Naive B cell (primary cell): ENCODE measurements at places on chromosomes 2 and 18.

- DNase-seq: no peak
These were observed 26.9 kb upstream of the GLS start for GRCh38 chr2:190853531-190854383.

GRCh38 chr18:48136827-48137373 lies 206.4 kb upstream of the SMAD2 start:
- DNase-seq: no peak

DNA sequence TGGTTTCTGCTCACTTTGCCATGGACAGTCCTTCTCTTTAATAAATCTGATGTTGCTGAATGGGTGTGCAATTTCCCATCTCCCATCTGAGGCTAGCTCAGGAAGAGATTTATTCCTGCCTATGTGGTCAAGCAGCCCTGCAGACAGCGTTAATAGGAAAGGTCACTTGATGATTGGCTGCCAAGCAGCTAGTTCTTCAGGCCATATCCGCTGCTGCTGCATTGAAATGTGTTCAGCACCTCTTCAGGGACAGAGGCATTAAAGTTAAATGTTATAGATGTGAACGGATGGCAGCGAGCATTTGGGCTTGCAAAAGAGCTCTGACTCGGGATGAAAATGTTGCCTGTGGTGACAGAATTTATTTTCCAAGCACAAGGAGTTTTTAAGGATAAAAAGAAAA lies 474.2 kb downstream of the PIK3C3 start:
- DNase-seq: no peak

DNA sequence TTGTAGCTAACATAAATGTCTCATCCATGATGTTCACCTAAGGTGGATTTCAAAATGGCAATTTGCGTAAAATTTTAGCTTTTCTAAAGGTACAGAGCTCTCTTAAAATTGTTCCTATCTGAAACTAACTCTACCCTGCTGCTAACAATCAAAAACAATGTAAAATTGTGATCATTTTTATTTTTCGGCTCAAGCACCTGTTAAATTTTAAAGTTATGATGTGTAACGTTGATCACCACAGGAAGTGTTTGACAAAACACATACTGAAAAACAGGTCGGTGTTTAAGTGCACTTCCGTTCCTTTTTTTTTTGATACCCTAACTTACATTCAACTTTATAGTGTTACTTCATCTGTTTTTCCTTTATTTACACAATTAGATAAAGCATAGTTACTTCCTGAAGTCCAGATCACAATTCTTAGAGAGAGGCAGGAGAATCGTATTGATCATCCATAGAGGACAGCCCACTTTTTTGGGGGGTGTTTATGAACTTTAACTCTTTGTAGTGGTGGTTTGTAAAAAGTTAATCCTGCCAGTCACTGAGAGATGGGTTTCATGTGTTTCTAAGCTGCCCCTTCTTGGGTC lies 6.0 kb upstream of the NCK2 start:
- no peak for DNase-seq

GRCh38 chr2:8488001-8488738 lies 193.7 kb upstream of the ID2 start:
- peak; percentile 60 for DNase-seq

DNA sequence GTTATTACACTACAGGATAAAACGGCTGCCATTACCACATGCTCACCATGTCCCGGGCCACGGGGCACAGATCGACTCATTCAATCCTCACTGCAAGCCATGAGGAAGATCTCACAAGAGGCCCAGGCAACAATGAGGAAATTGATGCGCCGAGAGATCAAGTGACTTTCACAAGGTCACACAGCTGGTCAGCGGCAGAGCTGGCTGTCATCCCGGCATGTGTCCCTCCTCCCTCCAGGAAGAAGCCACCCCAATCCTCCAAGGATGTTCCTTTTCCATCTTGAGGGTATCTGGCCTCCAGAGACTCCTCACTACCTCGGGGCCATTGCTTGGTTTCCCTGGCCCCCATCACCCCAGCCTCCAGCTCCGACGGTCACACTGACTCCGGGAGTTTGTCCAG lies 65.3 kb upstream of the GLI2 start:
- no peak for DNase-seq

DNA sequence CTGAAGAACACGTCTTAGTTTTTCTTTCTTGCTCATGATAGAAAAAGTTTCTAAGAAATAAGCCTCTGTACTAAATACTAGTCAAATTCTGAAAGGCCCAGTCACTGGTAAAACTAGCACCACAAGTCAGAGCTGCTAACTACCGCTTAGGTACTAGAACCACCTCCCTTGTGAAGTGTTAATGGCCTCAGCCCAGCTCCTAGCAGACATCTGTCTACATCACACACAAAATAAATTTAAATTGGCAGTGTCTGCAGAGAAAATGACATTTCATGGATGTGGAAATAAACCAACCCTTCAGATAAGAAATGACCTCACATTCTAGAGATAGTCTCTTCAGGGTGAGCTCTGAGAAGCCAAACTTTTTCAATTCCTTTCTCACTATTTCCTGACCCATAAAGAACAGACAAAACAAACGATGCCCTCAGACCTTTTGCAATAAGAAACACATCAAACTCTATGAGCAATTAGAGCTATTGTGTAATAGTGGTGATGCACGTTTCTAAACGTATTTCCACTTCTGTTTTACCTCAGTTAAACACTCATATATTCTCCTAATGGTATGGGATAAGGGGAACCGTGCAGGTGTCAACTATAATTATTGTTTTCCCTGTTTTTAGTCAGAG lies 70.3 kb upstream of the DSG1 start:
- DNase-seq: no peak

GRCh38 chr2:117621326-117621725 lies 193.2 kb upstream of the DDX18 start:
- no peak for DNase-seq

DNA sequence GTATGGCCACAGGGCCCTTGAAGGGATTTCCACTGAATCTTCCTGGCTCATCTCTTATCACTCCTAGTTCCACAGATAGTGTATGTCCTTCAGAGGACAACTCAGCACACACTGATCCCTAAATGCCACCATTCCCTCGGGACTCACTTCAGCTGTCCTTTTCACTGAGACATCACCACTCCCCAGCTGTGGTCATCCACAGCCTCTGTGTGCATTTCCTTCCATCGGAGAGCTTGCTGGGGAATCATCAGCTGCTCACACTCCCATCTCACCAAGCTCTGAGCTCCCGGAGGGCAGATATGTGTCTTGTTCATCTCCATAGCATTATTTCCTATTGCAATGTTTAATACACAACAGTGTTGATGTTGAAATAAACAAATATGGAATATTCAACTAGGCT lies 759.5 kb downstream of the RNF144A start:
- no peak for DNase-seq

- no peak for DNase-seq
These were observed 680.9 kb downstream of the IRS1 start for GRCh38 chr2:226118471-226119429.

GRCh38 chr2:187959821-187960220 lies 331.9 kb upstream of the GULP1 start:
- no peak for DNase-seq

DNA sequence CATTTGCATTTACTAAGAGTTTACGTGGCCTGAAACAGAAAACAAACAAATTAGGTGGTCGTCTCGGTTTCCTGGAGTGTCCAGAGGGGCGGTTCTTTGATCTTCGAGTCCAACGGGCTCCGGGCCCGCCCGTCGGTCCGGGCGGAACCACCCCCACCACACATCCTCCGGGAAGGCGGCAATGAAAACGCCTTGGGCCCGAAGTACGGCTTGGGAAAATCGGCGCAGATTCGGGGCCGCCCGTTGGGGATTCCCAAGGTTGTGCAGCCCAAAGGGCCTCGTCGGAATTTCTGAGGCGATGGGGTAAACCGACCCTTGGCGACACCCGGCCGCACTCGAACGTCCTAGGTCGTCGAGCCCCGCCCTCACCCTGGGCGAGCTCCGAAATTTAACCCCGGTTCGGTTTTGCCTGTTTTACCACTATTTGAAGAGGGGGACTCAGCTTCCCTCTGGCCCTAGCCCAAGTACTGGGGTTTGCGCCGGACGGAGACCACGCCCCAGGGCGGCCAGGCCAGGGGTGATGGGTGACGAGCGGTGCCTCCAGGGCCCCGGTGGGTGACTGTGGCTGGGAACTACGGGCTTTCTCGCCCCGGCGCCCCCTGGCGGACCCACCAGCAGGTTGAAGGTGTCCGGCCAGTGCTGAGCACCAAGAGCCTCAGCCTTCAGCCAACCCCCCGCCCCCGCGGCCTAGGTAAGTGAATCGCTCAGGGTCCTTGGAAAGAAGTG lies 1.9 kb upstream of the CFAP53 start:
- peak; percentile 82 for DNase-seq

DNA sequence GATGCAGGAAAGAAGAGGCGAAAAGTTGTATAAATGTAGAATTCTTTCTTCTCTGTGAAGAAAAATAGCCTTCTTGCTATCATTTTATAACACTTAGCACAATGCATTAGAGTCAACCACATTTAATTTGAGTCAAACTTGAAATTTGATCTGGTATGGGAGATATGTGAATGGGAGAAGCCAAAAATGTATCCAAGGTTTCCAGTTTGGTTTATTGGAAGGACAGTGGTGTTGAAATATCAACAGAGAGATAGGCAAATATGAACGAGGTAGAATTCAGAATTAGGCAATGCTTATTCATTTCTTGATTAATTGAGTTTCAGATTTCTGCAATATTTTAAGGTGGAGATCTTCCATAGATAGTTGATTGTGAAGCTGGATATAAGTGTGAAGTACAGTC lies 991.9 kb upstream of the CHAC2 start:
- no peak for DNase-seq

DNA sequence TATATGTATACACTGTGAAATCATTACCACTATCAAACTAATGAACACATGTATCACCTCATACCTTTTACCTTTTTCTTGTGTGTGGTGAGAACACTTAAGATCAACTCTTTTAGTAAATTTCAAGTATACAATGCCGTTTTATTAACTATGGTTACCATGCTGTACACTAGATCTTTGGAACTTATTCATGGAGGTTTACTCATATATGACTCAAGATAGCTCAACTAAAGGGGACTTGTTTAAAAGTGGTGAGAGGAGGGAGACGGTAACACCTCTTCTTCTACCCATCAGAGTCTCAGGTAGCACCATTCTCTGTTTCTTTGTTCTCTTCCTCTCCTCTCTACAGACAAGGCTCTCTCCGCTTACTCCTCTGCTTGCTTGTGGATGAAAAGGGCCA lies 36.1 kb upstream of the TMEM178A start:
- no peak for DNase-seq

GRCh38 chr2:763766-764525 lies 86.7 kb upstream of the TMEM18 start:
- no peak for DNase-seq

GRCh38 chr2:29723255-29724001 lies 198.0 kb downstream of the ALK start:
- no peak for DNase-seq

DNA sequence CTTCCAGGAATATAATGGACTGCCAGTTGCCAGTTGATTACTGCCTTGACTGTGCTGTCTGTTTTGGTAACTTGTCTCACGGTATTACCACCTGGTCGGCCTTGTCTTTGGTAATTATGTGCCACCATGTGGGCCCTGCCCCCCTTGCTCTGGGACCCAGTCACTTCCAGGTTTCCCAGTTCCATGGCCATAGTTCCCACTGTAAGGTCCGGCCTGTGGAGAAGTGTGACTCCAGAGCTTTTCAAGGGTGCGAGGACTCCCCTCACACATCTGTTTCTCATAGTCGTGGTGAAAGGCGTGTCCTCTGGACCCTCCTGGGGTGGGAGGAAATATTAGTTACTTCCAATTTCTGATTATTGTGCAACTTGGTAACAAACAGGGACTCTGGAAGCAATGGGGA lies 150.5 kb downstream of the SEPTIN10 start:
- DNase-seq: no peak

DNA sequence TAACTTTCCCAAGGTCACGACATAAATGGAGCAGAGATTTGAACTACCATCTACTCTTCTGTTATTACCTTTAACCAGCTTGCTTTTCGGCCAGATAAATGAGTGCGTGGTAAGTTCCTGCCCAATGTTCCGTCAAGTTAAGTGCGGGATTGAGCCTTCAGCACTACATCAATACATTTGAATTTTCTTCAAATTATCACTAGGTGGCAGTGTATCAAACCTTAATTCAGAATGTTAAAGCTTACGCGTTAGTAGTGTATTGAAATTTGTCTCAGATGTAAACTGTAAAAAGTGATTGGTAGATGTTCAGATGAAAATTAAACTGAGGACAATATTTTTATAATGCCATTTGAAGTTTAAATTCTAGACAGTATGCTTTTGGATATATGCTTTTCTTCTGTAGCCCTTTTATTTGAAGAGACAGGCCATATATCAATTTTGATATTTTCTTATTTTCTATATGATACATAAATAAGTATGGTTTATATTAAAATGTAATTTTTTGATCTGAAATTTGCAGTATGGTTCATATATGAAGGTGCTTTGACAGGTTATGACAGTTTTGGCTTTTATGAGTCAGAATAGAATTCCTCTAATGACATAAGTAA lies 681.3 kb downstream of the ADCYAP1 start:
- no peak for DNase-seq

GRCh38 chr2:53672881-53673522 lies 94.6 kb upstream of the CHAC2 start:
- DNase-seq: no peak

DNA sequence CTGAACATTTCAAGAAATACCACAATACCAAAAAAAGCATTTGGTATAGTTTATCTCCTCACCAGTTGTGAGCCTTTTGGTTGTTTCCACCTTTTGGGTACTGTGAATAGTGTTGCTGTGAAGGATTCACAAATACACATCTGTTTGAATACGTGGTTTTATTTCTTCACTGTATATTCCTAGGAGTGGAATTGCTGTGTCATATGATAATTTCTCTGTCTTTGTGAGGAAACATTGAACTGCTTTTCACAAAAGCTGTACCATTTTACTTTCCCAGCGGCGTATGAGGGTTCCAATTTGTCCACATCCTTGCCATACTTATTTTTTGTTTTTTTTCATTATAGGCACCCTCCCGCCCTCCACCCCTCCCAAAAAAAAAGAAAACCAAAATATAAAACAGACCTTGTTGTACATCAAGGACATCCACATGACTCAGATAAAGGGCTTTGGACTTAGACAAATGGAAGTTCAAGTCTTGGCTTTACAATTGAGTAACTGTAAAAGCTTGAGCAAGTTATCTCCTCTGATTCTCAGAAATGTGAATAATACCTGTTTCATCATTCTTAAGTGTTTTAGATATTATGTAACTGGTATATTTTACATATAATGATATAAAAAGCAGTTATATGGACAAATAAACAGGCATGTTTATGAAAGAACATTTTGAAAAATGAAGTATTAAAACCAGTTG lies 19.0 kb downstream of the UBE2E3 start:
- no peak for DNase-seq

GRCh38 chr2:61793389-61793836 lies 60.4 kb downstream of the FAM161A start:
- peak; percentile 68 for DNase-seq

DNA sequence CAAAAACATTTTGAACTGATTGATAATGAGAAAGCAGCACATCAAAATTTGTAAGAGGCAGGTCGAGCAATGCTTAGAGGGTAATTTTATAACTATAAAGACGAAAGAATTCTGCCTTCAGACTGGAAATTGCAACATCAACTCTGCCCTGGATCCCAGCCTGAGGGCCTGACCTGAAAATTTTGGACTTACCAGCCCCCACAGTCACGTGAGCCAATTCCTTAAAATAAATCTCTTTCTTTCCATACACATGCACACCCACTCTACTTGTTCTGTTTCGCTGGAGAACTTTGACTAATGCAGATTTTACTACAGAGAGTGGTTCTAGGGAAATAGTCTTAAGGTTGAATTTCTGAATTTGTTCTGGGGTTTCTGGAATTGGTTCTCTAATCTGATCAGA lies 14.6 kb upstream of the ACOXL start:
- no peak for DNase-seq
